Esophagus mucosa (tissue), 1 donor: ENCODE measurements at places on chromosomes 4 and X.
A peak's percentile ranks its signal among the peaks of the same experiment; 100 is the strongest.

- peak; percentile 80 for ATAC-seq
Measured at GRCh38 chr4:140839888-140840790, 84.0 kb upstream of the TBC1D9 start.

DNA sequence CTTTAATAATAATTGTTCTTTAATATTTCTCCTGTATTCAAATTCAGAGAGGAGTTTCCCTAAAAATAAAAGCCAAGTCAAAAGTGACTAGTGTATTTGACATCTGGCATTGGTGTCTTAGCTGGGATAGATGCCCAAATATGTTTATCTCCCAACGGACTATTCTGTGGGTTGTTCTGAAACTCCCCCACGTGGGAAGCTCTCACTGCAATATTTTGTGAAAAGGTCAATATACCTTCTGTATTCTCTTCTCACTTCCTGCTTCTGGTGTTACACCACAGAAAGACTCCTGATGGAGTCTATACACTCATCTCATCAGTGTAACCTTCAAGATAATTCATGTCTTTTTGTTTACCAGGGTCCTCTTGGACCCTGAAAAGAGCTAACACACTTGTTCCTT lies 2052.8 kb upstream of the TENM3 start:
- no peak for ATAC-seq

DNA sequence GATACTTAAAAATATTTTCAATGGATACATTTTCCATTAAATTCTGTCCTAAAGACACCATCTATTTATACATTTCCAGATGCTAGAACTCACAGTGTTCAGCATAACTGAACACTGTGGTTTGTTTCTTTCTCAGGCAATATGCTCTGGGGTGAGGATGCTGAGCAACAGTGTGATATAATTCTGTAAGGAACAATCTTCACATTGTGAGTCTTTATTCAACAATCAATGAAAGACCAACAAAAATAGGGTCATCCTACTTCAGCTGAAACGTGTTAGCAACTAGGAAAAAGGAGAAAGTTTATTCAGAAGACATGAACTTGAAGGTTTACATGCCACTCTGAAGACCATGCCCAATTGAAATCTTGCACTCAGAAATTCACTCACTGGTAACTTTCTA lies 284.8 kb downstream of the UNC5C start:
- ATAC-seq: no peak

GRCh38 chr4:80229128-80229527 lies 31.8 kb downstream of the PRDM8 start:
- no peak for ATAC-seq

- no peak for ATAC-seq
Measured at GRCh38 chr4:19285146-19285545, 966.6 kb upstream of the SLIT2 start.

GRCh38 chr4:53591372-53591892 lies at the start of gene LNX1:
Gene LNX1 (minus strand): TSS chr4:53591486. CDS start chr4:53574002, 17,484 bp downstream.
- peak; percentile 88 for ATAC-seq

GRCh38 chr4:169492436-169493163 lies 119.8 kb downstream of the NEK1 start:
- peak; percentile 86 for ATAC-seq

DNA sequence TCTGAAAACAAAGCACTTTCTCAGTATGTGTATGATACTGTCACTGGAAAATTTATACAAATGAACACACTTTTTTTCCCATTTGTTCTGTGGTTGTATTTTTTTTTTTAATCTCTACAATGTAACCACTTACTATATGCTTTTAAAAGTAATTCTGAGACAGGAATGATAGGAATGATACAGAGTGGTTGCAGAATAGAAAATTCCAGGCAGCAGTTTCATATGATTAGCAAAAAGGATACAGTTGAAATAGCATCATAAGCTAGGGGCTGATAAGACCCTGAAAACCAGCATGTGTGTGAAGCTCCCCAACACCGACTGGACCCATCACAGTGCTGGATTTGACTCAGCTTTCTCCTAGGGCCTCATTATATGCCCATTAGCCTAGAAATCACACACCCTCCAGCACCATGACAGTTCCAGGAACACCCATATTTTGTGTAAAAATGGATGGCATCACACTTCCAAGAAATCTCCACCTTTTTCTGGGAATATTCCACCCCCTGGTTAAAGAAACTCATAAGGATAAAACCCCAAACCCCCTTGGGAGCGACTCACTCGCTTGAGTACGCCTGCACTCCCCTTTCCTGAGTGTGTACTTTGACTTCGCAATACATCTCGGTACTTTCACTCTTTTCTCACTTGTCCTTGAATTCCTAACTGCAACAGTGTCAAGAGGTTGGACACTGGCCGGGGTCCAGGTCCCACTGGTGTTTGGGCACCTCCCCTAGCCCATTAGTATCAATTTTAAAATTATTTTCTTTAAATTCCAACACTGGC lies 77.4 kb upstream of the AGA start:
- ATAC-seq: no peak

GRCh38 chr4:6265546-6265945 lies 4.1 kb upstream of the WFS1 start:
- no peak for ATAC-seq

DNA sequence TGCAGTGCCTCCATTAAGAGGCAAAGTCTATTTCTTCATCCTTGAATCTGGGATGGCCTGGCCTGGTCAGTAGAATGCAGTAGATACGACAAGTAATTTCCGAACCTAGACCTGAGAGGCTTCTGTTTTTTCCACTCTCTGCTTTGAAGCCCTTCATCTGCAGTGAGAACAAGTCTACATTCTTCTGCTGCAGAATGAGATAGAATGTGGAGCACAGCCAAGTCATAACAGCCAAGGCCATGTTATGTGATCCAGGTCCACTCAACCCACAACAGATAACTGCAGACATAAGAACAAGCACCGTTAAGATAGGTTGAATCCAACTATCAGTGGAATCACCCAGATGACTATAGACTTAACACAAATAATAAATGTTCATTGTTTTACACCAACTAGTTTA lies 1297.7 kb downstream of the C4orf33 start:
- no peak for ATAC-seq

DNA sequence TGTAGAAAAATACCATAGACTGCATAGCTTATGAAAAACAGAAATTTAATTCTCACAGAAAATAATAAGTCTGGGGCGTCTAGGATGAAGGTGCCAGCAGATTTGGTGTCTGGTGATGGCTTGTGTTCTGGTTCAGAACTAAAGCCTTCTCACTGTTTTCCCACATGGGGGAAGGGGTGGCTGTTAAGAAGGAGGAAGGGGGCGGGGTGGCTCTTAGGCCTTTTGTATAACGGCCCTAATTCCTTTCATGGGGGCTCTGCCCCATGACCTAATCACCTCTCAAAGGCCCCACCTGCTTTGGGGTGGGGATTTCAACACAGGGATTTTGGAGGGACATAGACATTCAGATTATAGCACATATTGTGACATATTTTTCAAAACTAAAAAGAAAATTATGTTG lies 173.2 kb upstream of the TECRL start:
- no peak for ATAC-seq

GRCh38 chr4:126038502-126039144 lies 723.9 kb downstream of the FAT4 start:
- no peak for ATAC-seq

- ATAC-seq: no peak
Measured at GRCh38 chr4:6195602-6196319, 4.6 kb downstream of the JAKMIP1 start.

DNA sequence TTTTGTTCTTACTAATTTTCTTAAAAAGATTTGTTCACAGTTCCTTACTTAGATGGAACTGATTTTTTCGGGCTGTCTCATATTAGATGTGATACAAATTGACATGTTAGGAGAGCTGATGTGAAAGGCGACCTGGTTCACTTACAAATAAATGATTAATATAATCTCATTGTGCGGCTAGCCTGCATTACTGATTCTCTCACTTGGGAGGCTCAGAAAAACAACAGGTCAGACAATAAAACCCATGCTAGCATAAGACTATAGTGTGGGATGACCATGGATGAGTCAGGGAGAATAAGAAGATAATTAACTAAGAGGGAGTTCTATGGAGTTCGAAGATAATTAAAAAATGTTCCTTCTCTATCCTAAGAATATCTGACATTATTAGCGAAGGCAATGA lies 40.8 kb downstream of the RTL9 start:
- no peak for ATAC-seq

- no peak for ATAC-seq
Measured at GRCh38 chr4:71524756-71525155, 185.9 kb downstream of the SLC4A4 start.

DNA sequence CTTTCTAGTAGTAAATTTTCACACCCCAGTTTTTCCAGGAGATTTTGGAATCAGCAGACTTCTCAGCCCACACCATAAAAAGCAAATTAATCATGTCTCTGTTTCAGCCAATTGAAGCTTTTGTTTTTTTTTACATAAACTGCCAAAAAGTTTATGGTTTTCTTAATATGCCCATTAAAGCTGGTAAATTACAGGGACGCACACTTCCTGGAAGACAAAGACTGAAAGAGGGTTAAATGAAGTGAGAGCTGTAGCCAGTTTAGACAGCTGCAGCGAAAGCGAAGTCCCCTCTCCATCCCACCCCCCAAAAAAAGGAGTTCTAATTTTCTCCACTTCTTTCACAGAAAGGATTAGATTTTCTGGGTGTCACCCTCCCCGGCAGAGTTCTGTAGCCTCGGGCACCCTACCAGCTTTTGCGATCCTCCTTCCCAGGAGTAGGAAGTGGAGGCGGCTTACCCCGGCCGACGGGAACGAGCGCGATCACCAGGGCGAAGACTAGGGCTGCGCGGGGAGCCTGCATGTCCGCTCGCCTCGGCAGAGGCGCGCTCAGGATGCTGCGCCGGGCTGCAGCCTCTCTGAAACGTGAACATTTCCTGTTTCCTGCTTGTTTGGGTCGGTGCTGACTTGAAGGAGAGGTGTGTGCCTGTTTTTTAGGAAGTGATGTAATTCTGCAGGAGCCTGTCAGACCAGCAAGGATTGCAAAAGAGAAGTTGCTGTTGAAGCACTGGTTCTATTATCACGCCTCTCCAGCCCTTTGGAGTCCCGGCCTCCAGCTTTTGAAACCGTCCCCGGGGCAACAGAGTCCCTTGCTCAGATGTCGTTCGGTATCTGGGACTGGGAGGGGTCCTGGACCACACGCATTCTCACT lies at the start of gene TMEM154:
TSS of gene TMEM154 (minus strand) at position 584 of the 868 bp plus-strand sequence. CDS start at position 520, 64 bp downstream.
- ATAC-seq: peak; percentile 82

- no peak for ATAC-seq
Measured at GRCh38 chrX:32269866-32270265, 941.5 kb downstream of the DMD start.

DNA sequence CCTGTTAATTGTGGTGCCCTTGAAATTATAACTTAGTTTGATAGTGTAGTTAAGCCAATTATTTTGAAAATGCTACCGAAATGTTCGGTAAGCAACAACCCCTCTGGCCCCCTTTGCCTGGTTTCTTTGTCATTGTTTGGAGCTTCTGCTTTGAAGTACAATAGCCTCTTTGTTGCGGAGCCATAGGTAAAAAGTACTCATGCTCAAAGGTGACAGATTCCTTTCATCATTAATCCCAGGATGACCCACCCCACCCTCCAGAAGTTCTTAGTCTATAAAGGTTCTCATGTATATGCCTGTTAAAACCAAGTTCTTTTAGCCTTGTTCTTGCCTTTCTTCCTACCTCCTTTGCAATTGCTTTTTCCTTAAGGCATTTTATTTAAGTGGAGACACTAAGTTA lies 42.4 kb upstream of the SMARCAD1 start:
- ATAC-seq: no peak

DNA sequence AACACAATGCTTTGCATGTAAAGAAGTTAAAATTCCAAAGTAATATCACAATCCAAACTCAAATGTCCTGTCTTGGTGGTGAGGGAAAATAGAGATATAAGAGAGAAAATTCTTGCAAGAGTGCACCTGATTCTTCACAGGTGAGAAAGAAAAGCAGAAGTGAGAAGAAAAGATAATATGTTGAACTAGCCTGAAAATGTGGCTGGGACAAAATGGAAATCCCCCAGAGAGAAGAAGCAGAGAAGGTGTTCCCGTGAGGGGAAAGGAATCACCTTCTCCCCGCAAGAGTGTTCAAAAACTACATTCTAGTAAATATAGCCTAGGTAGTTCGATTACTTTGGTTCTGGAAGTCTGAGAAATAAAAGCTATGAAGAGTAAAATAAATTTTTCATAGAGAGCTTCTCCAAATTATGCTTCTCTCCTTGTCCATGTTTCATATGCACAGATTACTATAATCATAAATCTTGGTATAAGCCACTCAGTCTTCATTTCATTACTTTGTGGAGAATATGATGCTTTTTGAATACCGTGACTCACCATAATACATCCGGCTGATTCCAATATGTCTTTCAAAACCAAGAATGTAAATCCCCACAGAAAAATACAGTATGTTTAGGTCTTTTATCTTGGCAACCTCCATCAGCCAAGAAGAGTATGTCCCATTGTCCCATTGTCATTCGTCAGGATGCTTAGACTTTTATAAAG lies 63.1 kb downstream of the COX18 start:
- ATAC-seq: no peak
